Activated naive CD4-positive, alpha-beta T cell treated with anti-CD3 and anti-CD28 coated beads, Interleukin-2, amount 10 ng/mL, durations not matched to agents 7 days and 5 days (primary cell): ENCODE measurements at places on chromosomes 16 and 17.

DNA sequence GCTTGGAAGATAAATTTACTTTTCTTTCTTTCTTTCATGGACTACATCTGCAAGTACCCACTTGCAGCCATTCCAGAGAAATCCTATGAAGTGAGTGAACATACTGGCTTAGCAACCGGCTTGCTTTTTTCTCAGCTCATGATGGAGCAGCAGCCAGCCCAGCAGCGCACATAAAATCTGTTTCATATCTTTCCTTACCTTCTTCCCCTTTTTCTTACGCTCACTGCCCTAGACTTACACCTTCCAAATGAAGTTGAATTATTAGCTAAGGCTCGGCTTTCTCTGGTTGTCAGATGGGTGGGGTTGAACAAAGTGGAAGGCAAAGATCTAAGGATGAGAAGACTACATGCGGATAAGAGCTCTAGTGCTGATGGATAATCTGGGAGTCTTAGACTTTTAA is 13.9 kb upstream of the ABCA8 start:
- no peaks in the 10 kb centered on the region for H3K36me3 ChIP-seq
- H3K27me3 ChIP-seq = no peaks in the 10 kb centered on the region
- no peak overlapping the region for H3K4me3 ChIP-seq
- H3K4me1 ChIP-seq = no peaks in the 10 kb centered on the region

GRCh38 chr16:8005096-8005860 is 585.0 kb downstream of the TMEM114 start:
- H3K4me1 ChIP-seq = no peaks in the 10 kb centered on the region
- no peak overlapping the region for H3K4me3 ChIP-seq
- H3K27me3 ChIP-seq = no peaks in the 10 kb centered on the region
- no peaks in the 10 kb centered on the region for H3K36me3 ChIP-seq

- no peaks in the 10 kb centered on the region for H3K27me3 ChIP-seq
- H3K4me3 ChIP-seq = no peak overlapping the region
- no peak overlapping the region for H3K27ac ChIP-seq
- DNase-seq = no peak
- H3K36me3 ChIP-seq = peaks cover 11% of the 10 kb centered on the region
These were observed 4.0 kb downstream of the ACBD4 start for GRCh38 chr17:45139533-45139920.

- no peaks in the 10 kb centered on the region for H3K27me3 ChIP-seq
- no peak overlapping the region for H3K4me3 ChIP-seq
- peaks cover 7% of the 10 kb centered on the region for H3K4me1 ChIP-seq
- H3K36me3 ChIP-seq = peaks cover 35% of the 10 kb centered on the region
These were observed 7.6 kb downstream of the THUMPD1 start for GRCh38 chr16:20734056-20734455.

DNA sequence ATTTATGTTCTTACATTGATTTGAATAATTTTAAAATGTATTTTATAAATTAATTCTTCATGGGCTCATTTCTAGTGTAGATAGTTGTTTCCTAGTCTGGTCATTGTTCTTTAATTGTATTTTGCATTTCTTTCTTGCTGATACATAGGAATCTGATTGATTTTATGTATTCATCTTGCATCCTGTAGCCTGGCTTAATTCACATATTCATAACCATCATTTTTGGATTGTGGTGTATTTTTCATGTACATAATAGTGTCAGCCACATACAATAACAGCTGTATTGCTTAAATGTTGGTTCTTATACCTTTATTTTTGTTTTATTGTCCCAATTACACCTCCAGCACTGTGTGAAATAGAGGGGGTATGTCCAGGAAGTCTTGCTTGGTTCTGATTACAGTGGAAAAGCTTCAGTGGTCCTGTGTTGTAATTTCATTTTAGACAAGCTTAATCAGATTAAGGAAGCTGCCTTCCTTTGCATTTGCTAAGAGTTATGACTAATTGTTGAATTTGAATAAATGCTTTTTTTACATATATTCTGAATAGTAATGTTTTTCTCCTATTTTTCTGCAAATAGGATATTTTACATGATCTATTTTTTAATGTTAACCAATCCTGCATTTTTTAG is 103.7 kb downstream of the USP22 start:
- H3K36me3 ChIP-seq = no peaks in the 10 kb centered on the region
- H3K4me3 ChIP-seq = no peak overlapping the region
- no peaks in the 10 kb centered on the region for H3K4me1 ChIP-seq
- DNase-seq = no peak

GRCh38 chr17:11240841-11241610 is at the start of gene SHISA6:
TSS of gene SHISA6 (plus strand) at chr17:11241213.
- no peaks in the 10 kb centered on the region for H3K36me3 ChIP-seq
- no peaks in the 10 kb centered on the region for H3K4me1 ChIP-seq
- no peak within 1 kb of the TSS for H3K4me3 ChIP-seq
- peaks cover 44% of the 10 kb centered on the region for H3K27me3 ChIP-seq
- peak within 1 kb of the TSS; percentile 62 for H3K27ac ChIP-seq

DNA sequence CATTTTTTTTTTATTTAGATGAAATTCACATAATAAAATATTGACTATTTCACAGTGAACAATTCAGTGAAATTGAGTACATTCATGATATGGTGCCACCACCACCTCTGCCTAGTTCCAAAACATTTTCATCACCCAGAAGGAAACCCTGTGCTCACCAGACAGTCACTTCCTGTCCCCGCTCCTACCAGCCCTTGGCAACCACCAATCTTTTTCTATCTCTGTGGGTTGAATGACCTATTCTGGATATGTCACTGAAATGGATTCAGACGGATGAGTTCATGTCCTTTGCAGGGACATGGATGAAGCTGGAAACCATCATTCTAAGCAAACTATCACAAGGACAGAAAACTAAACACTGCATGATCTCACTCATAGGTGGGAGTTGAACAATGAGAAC is 40.5 kb downstream of the ATP2C2 start:
- H3K27ac ChIP-seq = no peak overlapping the region
- H3K4me3 ChIP-seq = no peak overlapping the region
- H3K4me1 ChIP-seq = peaks cover 2% of the 10 kb centered on the region
- peaks cover 44% of the 10 kb centered on the region for H3K27me3 ChIP-seq

DNA sequence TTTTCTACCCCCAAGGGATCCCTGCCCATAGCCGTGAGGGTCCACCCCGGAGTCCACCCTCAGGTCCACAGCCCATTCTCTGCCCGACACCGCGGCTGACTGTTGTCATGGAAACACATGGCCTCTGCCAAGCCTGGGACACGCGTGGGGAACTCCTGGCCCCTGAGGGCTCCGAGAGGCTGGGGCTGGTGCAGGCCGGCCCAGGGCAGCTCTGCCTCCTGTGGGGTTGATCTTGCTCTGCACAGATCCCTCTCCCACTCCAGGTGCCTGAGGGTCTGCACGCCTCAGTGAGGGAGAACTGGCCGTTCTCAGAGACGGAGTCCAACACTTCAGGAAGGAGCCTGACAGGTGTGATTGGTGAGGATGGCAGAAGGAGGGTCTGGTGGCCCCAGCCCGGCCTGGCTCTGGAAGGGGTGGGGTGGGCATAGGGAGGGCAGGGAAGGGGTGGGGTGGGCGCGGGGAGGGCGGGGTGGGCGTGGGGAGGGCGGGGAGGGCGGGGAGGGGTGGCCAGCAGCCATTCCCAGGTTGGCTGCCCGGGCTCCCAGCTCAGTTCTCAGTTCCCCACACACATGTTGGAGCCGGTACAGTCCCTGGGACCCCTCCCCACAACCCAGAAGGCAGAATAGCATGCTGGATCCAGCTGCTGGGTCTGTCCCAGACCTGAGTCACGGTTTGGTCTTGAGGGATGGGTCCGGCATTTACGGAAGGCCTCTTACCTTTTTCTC is 6.4 kb downstream of the MRPL28 start:
- peaks cover 18% of the 10 kb centered on the region for H3K27me3 ChIP-seq
- no peak overlapping the region for H3K27ac ChIP-seq
- H3K4me1 ChIP-seq = peaks cover 6% of the 10 kb centered on the region

- H3K4me3 ChIP-seq = no peak overlapping the region
- H3K4me1 ChIP-seq = no peaks in the 10 kb centered on the region
- H3K27ac ChIP-seq = no peak overlapping the region
- H3K36me3 ChIP-seq = no peaks in the 10 kb centered on the region
- H3K27me3 ChIP-seq = peaks cover 10% of the 10 kb centered on the region
- DNase-seq = no peak
These were observed 415.3 kb upstream of the C16orf82 start for GRCh38 chr16:26651464-26651863.

DNA sequence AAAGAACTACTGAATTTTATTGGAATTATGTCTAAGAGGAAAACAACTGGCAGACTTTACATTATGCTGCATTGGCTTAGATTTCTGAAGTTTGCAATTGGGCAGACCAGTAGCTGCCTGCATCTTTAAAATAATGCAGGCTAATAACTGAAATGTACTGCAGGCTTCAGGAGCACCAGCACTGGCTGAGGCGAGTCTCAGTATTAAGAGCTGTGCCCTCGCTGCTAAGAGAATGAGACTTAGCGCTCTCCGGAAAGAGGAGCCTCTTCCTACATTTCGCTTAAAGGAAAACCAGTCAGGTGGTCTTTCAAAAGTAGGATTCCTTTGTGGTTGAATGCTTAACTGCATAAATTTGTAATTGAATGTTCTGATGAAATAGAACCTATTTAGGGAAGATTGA is 885 bp downstream of the CNTNAP4 start:
- H3K36me3 ChIP-seq = no peaks in the 10 kb centered on the region
- no peak overlapping the region for H3K4me3 ChIP-seq
- DNase-seq = no peak
- no peaks in the 10 kb centered on the region for H3K4me1 ChIP-seq
- no peaks in the 10 kb centered on the region for H3K27me3 ChIP-seq
- no peak overlapping the region for H3K27ac ChIP-seq

DNA sequence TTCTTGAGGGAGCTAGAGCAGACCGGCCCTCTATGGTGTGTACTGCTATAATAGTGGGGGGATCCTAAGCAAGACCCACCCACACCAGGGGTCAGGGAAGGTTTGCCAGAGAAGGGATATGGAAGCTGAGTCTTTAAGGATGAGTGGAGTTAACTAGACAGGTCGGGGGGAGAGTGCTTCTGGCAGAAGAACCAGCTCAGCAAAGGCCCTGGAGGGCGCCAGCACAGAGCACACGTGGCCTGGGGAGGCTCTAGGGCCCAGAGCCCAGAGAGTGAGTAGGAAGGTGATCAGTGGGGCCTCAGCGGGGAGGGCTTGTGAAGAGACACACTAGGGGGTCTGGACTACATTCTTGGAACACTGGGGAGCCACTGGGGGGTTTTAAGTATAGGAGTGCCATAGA is 21.1 kb downstream of the NGFR start:
- no peaks in the 10 kb centered on the region for H3K36me3 ChIP-seq
- no peak overlapping the region for H3K4me3 ChIP-seq
- no peak overlapping the region for H3K27ac ChIP-seq
- DNase-seq = no peak
- H3K4me1 ChIP-seq = no peaks in the 10 kb centered on the region
- peaks cover 33% of the 10 kb centered on the region for H3K27me3 ChIP-seq

- H3K4me3 ChIP-seq = no peak overlapping the region
- no peaks in the 10 kb centered on the region for H3K4me1 ChIP-seq
- H3K27ac ChIP-seq = no peak overlapping the region
- no peaks in the 10 kb centered on the region for H3K36me3 ChIP-seq
- H3K27me3 ChIP-seq = peaks cover 34% of the 10 kb centered on the region
These were observed 59.8 kb upstream of the NLRP1 start for GRCh38 chr17:5644065-5644464.

DNA sequence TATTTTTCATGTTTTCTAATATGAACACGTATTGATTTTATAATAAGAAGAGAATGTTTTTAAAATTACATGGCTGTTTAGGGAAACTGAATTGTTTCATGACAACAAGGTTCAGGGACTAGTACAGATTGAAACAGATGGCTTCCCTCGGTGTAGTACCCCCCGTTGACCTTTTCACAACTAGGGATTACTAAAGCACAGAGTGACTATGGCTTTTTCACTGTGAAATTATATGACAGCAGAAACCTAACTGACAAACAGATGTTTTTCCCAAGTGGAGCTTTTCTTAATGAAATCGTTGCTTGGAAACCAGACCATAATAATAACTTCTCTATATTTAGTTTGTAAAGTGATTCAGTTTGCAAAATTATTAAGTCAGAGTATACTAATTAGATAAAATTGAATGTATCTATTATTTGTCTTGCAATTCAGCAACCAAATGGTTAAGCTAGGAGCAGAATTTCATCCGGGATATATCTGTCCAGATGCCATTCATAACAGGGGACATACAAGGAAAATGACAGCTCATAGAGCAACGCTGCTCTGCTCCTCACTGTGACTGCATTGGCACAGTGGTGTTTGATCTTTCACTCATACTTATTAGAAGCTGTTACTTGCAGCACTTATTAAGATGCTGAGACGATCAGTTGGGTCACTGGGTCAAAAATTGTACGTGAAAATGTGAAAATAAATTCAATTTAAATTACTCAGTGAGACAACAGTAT is 111.7 kb downstream of the TANGO6 start:
- H3K27me3 ChIP-seq = no peaks in the 10 kb centered on the region
- no peak overlapping the region for H3K27ac ChIP-seq
- DNase-seq = no peak
- H3K4me3 ChIP-seq = no peak overlapping the region
- no peaks in the 10 kb centered on the region for H3K4me1 ChIP-seq

DNA sequence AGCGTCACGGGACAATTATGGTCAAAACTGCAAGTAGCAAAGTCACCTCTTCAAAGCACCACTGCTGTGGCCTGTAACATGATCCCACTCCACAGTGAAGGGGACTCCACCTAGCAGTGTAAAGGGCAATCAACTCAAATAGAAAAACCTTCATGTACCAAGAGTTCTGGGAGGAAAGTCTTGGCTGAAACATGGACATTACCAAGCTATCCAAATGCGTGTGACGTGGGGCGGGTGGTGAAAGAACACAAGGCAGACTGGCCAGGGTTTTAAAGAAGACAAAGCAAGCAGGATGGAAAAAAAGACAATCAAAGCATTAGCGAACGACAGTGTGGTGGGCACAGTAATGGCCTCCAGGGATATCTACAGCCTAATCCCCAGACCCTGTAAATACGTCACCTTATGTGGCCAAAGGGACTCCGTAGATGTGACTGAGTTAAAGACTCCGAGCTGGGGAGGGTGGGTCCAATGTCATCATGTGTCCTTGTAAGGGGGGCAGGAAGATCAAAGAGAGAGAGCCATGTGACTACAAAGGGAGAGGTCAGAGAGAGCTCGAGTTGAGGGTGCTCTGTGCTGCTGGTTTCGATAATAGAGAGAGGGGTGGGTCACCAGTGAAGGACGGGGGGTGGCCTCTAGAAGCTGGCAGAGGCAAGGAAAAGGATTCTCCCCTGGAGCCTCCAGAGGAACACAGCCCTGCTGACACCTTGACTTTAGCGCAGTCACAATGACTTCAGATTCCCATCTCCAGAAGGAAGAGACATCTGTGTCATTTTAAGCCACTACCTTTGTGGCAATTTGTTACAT is 6.0 kb downstream of the HSDL1 start:
- no peak overlapping the region for H3K4me3 ChIP-seq
- H3K27ac ChIP-seq = no peak overlapping the region
- peak; percentile 31 for DNase-seq
- no peaks in the 10 kb centered on the region for H3K27me3 ChIP-seq
- no peaks in the 10 kb centered on the region for H3K36me3 ChIP-seq

- peaks cover 47% of the 10 kb centered on the region for H3K4me1 ChIP-seq
- H3K27ac ChIP-seq = peak within 1 kb of the TSS; percentile 26
- H3K36me3 ChIP-seq = peaks cover 20% of the 10 kb centered on the region
- H3K27me3 ChIP-seq = peaks cover 31% of the 10 kb centered on the region
- H3K4me3 ChIP-seq = no peak within 1 kb of the TSS
These were observed at the start of gene TMEM95 for GRCh38 chr17:7355053-7355452. TSS of gene TMEM95 (plus strand) at chr17:7355156. CDS start at chr17:7355205, 49 bp downstream.

- peaks cover 38% of the 10 kb centered on the region for H3K27me3 ChIP-seq
- no peak for DNase-seq
- no peaks in the 10 kb centered on the region for H3K36me3 ChIP-seq
- peaks cover 22% of the 10 kb centered on the region for H3K4me1 ChIP-seq
- H3K27ac ChIP-seq = no peak overlapping the region
- H3K4me3 ChIP-seq = no peak overlapping the region
These were observed 75.6 kb downstream of the GNAO1 start for GRCh38 chr16:56266641-56267607.

- peaks cover 3% of the 10 kb centered on the region for H3K27me3 ChIP-seq
- H3K4me3 ChIP-seq = no peak overlapping the region
- peaks cover 65% of the 10 kb centered on the region for H3K36me3 ChIP-seq
These were observed 2.1 kb upstream of the CCR7 start for GRCh38 chr17:40567377-40567776.
